Prostate gland (tissue), 2 donors: ENCODE measurements at places on chromosomes 5 and 9. TPM values are rescaled to one million over a fixed set of nuclear protein-coding genes. Genes with fewer than 3 reads are reported as not detected.

DNA sequence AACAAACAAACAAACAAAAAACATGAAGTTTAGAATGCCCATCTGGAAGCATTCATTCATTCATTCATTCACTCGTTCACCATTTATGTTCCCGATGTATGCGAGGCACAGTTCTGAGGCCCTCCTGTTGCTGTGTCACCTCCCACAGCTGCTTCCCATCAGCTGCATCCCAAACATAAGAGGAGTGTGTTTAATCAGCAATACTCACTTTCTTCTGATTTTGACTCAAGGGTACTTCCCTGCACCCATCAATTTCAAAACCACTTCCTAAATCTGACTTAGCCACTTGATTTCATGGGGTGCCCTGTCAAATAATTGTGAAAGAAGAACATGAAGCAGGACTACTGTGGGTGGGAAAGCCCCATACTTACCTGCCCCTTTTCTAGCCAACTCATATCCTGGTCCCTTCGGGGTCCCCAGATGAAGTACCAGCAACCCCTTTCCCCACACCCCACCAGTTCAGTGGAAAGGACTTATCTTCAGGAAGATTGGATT, 128.0 kb upstream of the IL12B start:
- H3K27me3 ChIP-seq: peaks cover 6% of the 10 kb centered on the region
- no peak overlapping the region for H3K4me3 ChIP-seq
- no peaks in the 10 kb centered on the region for H3K4me1 ChIP-seq
- H3K27ac ChIP-seq: no peak overlapping the region
- no peaks in the 10 kb centered on the region for H3K36me3 ChIP-seq

- no peaks in the 10 kb centered on the region for H3K4me1 ChIP-seq
- H3K27ac ChIP-seq: no peak overlapping the region
- no peaks in the 10 kb centered on the region for H3K27me3 ChIP-seq
- no peaks in the 10 kb centered on the region for H3K36me3 ChIP-seq
- no peak overlapping the region for H3K4me3 ChIP-seq
These were observed 10.5 kb downstream of the ZDHHC12 start for GRCh38 chr9:128713411-128713780.

DNA sequence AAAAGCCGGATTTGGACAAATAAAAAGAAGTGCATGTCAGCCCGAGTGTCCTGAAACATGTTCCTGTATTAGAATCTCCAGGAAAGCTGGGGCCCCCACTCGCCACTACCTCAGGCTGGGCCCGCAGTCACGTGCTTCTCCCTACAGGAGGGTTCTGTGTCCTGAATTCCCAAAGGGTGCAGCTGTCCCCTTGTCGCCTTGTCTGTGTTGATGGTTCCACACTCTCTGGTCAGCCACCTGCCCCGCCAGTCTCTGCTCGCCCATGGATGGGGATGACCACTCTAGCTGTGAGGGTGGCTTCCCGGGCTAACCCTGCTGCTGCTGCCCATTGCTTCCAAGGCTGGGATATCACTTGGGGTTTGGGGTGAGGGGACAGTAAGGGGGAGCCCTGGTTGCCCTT, 3.1 kb upstream of the TMEM250 start:
- H3K4me1 ChIP-seq: no peaks in the 10 kb centered on the region
- no peak for DNase-seq
- H3K27ac ChIP-seq: no peak overlapping the region
- no peaks in the 10 kb centered on the region for H3K27me3 ChIP-seq

- no peaks in the 10 kb centered on the region for H3K27me3 ChIP-seq
- no peaks in the 10 kb centered on the region for H3K4me1 ChIP-seq
- H3K4me3 ChIP-seq: no peak overlapping the region
These were observed 23.5 kb downstream of the ITGA1 start for GRCh38 chr5:52811067-52811749.

DNA sequence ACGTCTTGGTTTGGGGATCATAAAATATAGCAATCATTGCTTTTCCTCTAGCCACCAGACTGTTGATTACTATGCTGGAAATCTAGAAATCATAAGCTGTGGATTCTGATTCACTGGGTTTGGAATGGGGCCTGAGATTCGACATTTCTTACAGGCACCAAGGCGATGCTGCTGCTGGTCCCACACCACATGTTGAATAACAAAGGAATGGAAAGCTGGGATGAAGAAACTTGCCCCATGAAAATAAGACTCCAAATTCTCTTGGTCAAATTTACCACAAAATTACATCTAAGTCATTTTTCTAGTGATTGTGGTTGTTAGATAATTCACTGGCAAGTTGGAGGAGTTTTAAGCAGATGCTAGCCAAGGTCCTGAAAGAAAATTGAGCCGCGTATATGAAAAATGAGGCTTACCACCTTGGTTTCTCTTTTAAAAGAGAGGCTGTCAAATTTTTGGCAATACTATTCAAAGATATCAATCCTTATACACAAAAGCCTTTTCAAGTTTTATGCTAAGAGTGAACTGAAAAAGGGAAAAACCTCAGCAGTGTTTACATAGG, 23.0 kb upstream of the MEIKIN start:
- H3K27me3 ChIP-seq: no peaks in the 10 kb centered on the region
- H3K36me3 ChIP-seq: no peaks in the 10 kb centered on the region
- no peak overlapping the region for H3K27ac ChIP-seq
- H3K4me1 ChIP-seq: no peaks in the 10 kb centered on the region

- no peak overlapping the region for H3K4me3 ChIP-seq
- no peaks in the 10 kb centered on the region for H3K4me1 ChIP-seq
These were observed 92.2 kb upstream of the CKMT2 start for GRCh38 chr5:81140943-81141342.

HTR1A gene
- total RNA-seq: 1.2 TPM

- H3K27me3 ChIP-seq: no peaks in the 10 kb centered on the region
- no peak for DNase-seq
- no peaks in the 10 kb centered on the region for H3K4me1 ChIP-seq
- no peaks in the 10 kb centered on the region for H3K36me3 ChIP-seq
These were observed 27.1 kb downstream of the FRMD3 start for GRCh38 chr9:83511051-83511450.

DNA sequence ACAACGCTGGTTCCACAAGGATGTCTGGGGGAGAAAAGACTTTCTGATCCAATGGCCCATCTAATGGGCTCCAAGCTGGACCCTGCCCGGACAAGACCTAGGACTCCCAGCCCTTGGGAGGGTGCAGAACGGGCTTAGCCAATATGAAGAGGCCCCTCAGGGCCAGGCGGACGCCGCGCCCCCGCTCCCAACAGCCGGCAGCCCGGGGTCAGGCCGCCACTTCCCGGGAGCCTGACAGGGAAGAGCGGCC, 493 bp downstream of the P4HA2 start:
- no peaks in the 10 kb centered on the region for H3K36me3 ChIP-seq
- peak overlapping the region; percentile 84 for H3K27ac ChIP-seq
- peak overlapping the region; percentile 81 for H3K4me3 ChIP-seq

- no peaks in the 10 kb centered on the region for H3K27me3 ChIP-seq
- peak overlapping the region; percentile 89 for H3K27ac ChIP-seq
- DNase-seq: no peak
- H3K36me3 ChIP-seq: no peaks in the 10 kb centered on the region
- H3K4me1 ChIP-seq: no peaks in the 10 kb centered on the region
These were observed 31.8 kb upstream of the IL17B start for GRCh38 chr5:149410721-149411432.

- H3K4me1 ChIP-seq: no peaks in the 10 kb centered on the region
- H3K27ac ChIP-seq: peak overlapping the region; percentile 74
- DNase-seq: no peak
- H3K27me3 ChIP-seq: no peaks in the 10 kb centered on the region
These were observed 1.6 kb upstream of the MEF2C start for GRCh38 chr5:88884608-88884877.

DNA sequence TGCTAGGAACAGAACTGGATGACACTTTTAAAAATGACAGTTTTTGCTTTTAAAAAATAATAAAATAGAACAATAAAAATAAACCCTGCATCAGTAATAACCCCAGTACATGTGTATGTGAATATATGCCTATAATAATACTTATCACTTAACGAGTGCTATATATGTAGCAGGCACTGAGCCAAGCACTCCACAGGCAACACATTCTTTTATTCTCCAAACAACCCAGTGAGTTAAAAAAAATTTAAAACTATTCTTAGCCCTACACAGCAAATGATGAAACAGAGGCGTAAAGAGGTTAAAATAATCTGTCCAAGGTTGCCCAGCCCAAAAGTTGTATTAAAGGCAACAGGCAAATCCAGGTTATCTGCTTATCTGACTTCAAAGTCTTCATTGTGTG, 124.5 kb upstream of the SMIM23 start:
- no peaks in the 10 kb centered on the region for H3K36me3 ChIP-seq
- H3K27ac ChIP-seq: no peak overlapping the region
- no peaks in the 10 kb centered on the region for H3K27me3 ChIP-seq
- no peaks in the 10 kb centered on the region for H3K4me1 ChIP-seq
- no peak overlapping the region for H3K4me3 ChIP-seq
